Neural crest cell (in vitro differentiated cells): ENCODE measurements at places on chromosomes 4 and X. TPM values are rescaled to one million over a fixed set of nuclear protein-coding genes. Genes with fewer than 3 reads are reported as not detected.

DNA sequence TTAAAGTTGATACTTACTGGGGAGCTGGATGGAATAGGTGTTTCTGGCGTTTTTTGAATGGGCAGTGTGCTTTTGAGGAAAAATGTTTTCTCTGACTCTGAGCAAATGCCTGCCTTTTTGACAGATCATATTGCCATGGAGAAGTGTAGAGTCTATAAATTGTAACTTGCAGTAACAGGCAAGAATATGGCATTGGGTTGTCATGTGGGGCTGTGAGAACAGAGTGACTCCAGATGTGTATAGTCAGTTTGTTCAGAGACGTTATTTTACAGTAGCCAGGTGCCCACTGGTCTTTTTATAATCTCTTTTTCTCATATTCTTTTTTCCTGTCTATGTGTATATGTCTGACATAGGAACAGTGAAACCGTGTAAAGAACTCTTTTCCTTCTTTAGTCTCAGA lies 40.8 kb downstream of the RAPGEF2 start:
- H3K27me3 ChIP-seq: no peaks in the 10 kb centered on the region
- DNase-seq: no peak
- no peak overlapping the region for H3K27ac ChIP-seq

The ADAM29 gene
- total RNA-seq: not detected in 2 replicates

DNA sequence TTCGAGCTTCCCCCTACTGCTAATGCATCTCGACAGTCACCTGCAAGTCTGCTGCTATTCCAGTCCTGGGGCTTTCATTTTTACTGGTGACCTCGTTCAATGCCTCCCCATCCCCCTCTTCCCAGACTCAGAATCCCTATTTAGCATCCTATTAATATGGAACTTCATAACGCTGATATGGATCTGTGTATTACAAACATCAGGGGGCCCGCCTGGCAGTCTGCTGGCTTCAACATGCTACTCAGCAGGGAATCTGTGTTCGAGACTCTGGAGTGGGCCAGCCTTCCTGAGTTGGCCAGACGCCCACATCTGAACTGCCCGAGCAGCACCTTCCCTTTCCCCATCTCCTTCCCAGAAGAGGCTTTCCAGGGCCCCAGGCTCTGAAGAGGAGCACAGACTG lies 173.9 kb upstream of the PPARGC1A start:
- H3K4me3 ChIP-seq: no peak overlapping the region
- no peaks in the 10 kb centered on the region for H3K36me3 ChIP-seq
- no peak overlapping the region for H3K27ac ChIP-seq
- no peaks in the 10 kb centered on the region for H3K27me3 ChIP-seq

The HAND2 gene
- not detected in 2 replicates for total RNA-seq

GRCh38 chr4:56106180-56107147 lies 157.7 kb downstream of the CEP135 start:
- no peak overlapping the region for H3K4me3 ChIP-seq
- no peak for DNase-seq
- no peak overlapping the region for H3K27ac ChIP-seq
- H3K36me3 ChIP-seq: peaks cover 5% of the 10 kb centered on the region
- H3K4me1 ChIP-seq: peaks cover 25% of the 10 kb centered on the region
